ENCODE measurements at places on chromosomes 6 and 20.

DNA sequence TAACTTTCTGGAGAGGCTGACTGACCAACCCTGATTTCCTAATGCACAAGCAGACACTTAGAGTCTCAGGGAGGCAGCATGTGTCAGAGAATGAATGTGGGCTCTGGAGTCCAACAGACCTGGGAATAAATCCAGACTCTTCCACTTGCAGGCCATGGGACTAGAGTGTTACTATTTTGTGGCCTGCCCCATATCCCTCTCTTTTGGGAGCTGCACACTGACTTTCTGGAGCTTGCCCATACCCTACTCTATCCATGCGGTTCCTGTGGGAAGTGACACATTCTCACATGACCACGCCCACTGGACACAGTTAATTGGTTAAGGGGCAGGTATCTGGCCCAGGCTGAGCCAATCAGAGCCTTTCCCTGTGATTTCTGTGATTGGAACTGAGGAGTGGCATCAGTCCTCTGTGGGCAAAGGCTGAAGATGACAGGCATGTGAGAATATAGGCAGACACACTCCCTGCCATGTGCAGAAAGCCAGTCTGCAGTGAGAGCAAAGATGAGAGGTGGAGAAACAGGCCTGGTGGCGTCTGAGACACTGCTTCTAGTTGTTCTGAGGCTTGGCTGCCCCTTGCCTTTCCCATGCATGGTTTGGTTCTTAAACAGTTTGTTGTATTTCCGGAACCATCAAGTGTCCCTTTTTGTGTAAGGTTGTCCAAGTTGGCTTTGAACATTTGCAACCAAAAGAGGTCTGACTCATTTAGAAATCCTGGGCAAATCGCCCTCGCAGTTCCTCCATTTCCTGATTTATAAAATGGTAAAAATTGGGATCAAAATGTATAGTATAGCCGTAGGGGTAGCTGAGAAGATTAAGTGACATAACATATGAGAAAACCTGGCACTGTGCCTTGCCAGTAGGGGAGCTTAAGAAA is 125.6 kb downstream of the CDC5L start:
- no peak for DNase-seq

DNA sequence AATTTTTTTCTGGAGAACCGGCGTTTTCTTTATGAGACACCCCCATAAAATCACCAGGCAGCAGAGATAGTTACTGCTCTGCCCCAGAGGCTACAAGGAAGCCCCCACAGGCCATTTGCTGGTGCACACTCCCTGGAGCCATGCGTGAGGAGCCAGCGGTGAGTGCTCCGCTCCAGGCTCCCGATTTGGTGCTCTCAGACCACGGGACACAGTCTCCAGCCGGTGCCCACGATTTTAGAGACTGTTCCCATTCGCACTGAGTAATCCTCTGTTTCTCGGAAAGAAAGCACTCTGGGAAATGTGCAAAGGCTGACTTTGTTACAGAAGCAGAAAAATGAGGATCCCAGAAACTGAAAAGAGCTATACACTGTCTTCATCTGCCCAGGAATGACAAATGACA is 104.9 kb downstream of the RNASET2 start:
- DNase-seq: no peak

- no peak for DNase-seq
These were observed 67.7 kb downstream of the SLC16A10 start for GRCh38 chr6:111154981-111155380.

DNA sequence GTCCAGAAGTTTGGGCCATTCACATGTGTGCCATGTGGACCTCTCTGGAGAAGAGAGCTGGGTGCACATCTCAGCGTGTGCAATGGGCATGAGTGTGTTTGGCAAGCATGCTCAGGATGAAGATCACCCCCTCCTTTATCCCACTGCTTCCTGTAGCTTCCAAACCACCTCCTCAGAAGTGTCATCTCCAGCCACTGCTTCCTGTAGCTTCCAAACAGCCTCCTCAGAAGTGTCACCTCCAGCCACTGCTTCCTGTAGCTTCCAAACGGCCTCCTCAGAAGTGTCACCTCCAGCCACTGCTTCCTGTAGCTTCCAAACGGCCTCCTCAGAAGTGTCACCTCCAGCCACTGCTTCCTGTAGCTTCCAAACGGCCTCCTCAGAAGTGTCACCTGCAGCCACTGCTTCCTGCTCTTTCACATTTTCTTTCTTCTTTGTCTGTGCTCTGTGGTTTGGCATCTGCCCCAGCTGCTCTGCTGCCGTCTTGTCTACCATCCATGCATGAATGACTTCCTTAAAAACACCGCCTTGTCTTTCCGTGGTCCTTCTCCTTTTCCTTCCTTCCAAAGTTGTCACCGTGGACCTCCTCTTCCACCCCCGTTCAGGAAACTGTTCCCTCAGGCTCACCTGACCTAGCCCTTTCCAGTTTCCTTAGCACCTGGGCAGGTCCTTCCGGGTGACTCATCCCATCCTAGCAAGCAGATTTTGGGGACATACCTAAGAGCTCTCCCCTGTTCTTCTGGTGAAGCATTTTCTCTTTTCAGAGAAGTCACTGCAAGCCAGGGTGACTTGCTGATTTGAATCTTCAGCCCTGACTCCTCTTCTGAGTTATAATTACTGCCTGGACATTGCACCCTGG is 43.5 kb upstream of the TIAM2 start:
- no peak for DNase-seq

DNA sequence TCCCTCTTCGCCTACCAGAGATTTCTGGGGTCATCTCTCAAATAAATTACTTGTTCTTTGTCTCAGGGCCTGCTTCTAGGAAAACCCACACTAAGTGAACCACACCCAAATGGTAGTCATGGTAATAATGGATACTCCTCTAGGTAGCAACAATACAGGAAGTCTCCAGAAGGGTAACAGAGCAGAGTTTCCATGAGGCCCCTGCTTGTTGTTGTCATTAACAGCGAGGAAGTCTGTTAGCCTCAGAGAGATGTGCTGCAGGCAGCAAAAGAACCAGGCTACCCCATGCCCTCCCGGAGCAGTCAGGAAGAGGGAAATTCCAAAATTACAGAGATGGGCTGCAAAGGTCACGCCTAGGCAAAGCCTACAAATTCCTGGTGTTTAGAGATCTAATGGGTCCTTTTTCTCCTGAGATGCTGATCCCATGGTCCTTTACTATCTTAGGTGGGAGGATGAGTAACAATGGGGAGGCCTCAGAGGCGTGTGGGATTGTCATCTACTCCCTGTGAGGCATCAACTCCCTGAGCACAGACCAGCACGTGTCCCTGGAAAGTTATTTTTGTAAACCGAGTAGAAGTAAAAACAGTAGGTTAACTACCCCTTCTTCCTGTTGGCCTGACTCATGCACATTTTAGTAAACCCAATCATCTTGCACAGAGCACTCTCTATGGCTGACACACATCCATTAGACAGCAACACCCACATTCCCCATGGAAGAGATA is 10.1 kb downstream of the ISM1 start:
- no peak for DNase-seq

DNA sequence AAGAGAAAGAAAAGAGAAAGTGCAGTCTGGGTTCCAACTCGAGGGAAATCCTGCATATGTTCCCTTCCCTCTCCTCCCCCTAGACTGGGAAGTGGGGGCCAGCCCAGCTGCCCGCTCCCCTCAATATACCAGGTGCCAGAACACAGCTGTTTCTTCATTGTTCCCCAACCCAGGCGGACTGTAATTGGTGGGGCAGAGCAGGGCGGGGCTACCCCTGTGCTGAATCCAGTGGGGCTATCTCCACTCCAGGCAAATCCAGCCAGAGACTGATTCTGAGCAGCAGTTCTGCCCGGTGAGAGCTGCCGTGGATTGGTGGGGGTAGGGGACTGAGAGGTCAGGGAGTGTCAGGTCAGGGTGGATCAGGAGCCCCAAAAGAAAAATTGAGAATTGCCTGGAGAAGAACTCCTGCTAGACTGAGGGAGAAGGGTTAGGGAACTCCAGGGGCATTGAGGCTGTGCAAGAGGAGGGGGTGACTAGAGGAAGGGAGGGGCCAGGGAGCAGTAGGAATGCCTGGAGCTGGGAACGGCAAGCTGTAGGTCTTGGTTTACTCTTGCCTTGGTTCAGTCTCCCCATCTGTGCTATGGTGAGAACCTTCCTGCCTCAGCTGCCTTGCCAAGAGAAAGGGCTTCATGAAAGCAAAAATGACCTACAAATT is at the start of gene MYMX:
MYMX (plus strand) TSS at position 250 of the 655 bp plus-strand sequence. CDS start 546 bp downstream, outside the sequence.
- no peak for DNase-seq
